Mononuclear cell (primary cell): ENCODE measurements at places on chromosomes 1 and 21. TPM values are rescaled to one million over a fixed set of nuclear protein-coding genes. Genes with fewer than 3 reads are reported as not detected.

The KRTAP19-1 gene
- total RNA-seq: not detected

The PLA2G4A gene
- 2.2 TPM for total RNA-seq

The ERICH3 gene
- total RNA-seq: under 0.01 TPM

The FNBP1L gene
- total RNA-seq: 2.2 TPM

The NOS1AP gene
- total RNA-seq: under 0.01 TPM

The NBPF6 gene
- not detected for total RNA-seq

The KCNK2 gene
- total RNA-seq: 0.10 TPM

The SLC35A3 gene
- 31.0 TPM for total RNA-seq

The RBM11 gene
- 10.6 TPM for total RNA-seq

The LEMD1 gene
- total RNA-seq: 0.31 TPM

The PEX19 gene
- 36.2 TPM for total RNA-seq

The GRIK3 gene
- total RNA-seq: under 0.01 TPM

The ALG14 gene
- 0.21 TPM for total RNA-seq

The GPR37L1 gene
- not detected for total RNA-seq

The LCE3D gene
- total RNA-seq: not detected

The KRTAP12-2 gene
- not detected for total RNA-seq

The TMEM51 gene
- 1.0 TPM for total RNA-seq

The CLCNKB gene
- not detected for total RNA-seq

The GRIK1 gene
- total RNA-seq: not detected

The CCDC185 gene
- total RNA-seq: not detected

The PADI2 gene
- total RNA-seq: 9.1 TPM

The ADORA1 gene
- total RNA-seq: not detected

The NR0B2 gene
- total RNA-seq: not detected

The CACHD1 gene
- 1.4 TPM for total RNA-seq

The DAB1 gene
- 0.42 TPM for total RNA-seq

The NOTCH2 gene
- total RNA-seq: 72.8 TPM

The CRNN gene
- total RNA-seq: not detected

The PRKAA2 gene
- total RNA-seq: under 0.01 TPM

The S100A8 gene
- total RNA-seq: 801 TPM

The CD48 gene
- total RNA-seq: 996 TPM

The CD1D gene
- 13.9 TPM for total RNA-seq

The KRTAP10-3 gene
- total RNA-seq: not detected

The LCE1B gene
- not detected for total RNA-seq

The CFAP74 gene
- total RNA-seq: under 0.01 TPM

The RCSD1 gene
- total RNA-seq: 64.1 TPM

The LINGO4 gene
- total RNA-seq: under 0.01 TPM

The HORMAD1 gene
- 3.3 TPM for total RNA-seq

The FAM89A gene
- 1.4 TPM for total RNA-seq

The SLC16A4 gene
- total RNA-seq: not detected

The DNAI4 gene
- total RNA-seq: 8.2 TPM

The OR14K1 gene
- not detected for total RNA-seq

The SRGAP2B gene
- 14.7 TPM for total RNA-seq

The DIO1 gene
- 0.21 TPM for total RNA-seq

The ALX3 gene
- total RNA-seq: not detected
